ENCODE measurements at places on chromosomes 7 and 10. TPM values are rescaled to one million over a fixed set of nuclear protein-coding genes. Genes with fewer than 3 reads are reported as not detected.

DNA sequence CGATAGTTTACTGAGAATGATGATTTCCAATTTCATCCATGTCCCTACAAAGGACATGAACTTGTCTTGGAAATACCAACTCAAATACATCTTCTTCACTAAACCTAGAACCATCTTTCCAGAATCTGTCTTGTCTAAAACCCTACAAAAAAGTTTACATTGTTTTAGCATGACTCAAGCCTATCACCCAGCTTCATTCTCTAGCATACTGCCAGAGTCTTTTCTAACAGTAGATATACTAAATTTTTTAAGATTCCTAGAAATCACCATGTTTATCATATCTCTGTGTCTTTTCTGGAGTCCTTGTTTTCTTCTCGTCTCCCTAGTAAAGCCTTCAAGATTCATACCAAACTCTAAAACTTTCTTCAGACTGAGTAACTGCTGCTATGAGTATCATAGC, 129.7 kb downstream of the SEMA3E start:
- peaks cover 8% of the 10 kb centered on the region for H3K4me1 ChIP-seq
- H3K27ac ChIP-seq, result no peak overlapping the region
- H3K36me3 ChIP-seq, result no peaks in the 10 kb centered on the region
- no peaks in the 10 kb centered on the region for H3K27me3 ChIP-seq

DNA sequence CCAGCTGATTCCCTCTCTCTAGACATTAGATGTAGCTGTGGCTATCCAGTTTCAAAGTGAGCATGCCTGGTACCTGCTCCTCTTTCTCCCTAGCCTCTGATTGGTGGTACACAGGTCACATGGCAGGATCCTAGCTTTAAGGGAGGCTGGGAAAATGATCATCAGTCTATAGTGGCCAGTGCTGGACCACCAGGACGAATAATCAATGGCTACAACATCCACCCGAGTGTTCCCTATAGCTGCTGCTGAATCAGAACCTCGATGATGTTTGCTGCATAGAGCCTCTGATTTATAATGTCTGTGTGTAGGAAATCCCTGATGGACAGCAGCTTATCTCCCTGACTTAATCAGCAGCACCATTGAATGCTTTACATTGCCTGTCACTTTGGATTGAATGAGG, 28.9 kb upstream of the LMTK2 start:
- no peaks in the 10 kb centered on the region for H3K4me1 ChIP-seq
- no peak overlapping the region for H3K27ac ChIP-seq
- H3K4me3 ChIP-seq, result no peak overlapping the region
- no peaks in the 10 kb centered on the region for H3K27me3 ChIP-seq

- peak; percentile 89 for DNase-seq
- no peaks in the 10 kb centered on the region for H3K36me3 ChIP-seq
Measured at GRCh38 chr10:95601116-95601719, 40.0 kb upstream of the SORBS1 start.

APBB1IP gene
- total RNA-seq, result 0.16 TPM

- H3K36me3 ChIP-seq, result no peaks in the 10 kb centered on the region
- H3K27ac ChIP-seq, result no peak overlapping the region
- no peak for DNase-seq
Measured at GRCh38 chr10:44558521-44558920, 173.6 kb upstream of the CXCL12 start.

DNA sequence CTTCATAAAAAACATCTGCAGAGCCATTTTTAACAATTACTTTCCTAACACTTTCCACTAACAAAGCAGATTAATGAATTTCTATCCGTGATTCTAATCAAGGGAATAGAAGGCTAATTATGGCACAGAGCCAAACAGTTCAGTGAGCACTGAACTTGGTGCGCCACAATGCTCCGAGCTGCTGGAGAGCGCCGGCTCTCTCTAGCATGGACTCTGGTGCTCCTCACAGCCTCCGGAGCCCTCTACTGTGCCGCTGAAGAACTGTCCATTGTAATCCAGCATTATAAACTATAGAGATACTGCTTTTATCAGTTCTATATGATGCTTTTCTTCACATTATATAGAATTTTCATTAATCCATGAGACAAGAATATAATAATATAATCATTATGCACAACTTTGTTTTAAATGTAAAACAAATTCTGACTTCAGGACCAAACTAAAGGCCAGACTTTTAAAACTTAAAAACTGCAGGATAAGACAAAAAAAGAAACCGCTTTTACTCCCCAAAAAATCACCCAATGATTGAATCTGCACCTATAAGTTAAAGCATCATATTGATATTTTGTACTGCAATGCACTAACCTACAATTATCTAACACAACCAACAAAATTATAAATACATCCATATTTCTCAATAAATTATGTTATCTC, 123.6 kb downstream of the RNF32 start:
- H3K27ac ChIP-seq, result no peak overlapping the region
- H3K36me3 ChIP-seq, result no peaks in the 10 kb centered on the region
- H3K4me1 ChIP-seq, result peaks cover 20% of the 10 kb centered on the region

- no peaks in the 10 kb centered on the region for H3K27me3 ChIP-seq
- H3K4me3 ChIP-seq, result no peak overlapping the region
- H3K36me3 ChIP-seq, result no peaks in the 10 kb centered on the region
- peak; percentile 42 for DNase-seq
- no peak overlapping the region for H3K27ac ChIP-seq
Measured at GRCh38 chr10:76902949-76903348, 734.7 kb downstream of the KCNMA1 start.

- no peak for DNase-seq
- no peak overlapping the region for H3K4me3 ChIP-seq
- H3K27me3 ChIP-seq, result no peaks in the 10 kb centered on the region
Measured at GRCh38 chr7:29798422-29798821, 7.9 kb upstream of the WIPF3 start.

DNA sequence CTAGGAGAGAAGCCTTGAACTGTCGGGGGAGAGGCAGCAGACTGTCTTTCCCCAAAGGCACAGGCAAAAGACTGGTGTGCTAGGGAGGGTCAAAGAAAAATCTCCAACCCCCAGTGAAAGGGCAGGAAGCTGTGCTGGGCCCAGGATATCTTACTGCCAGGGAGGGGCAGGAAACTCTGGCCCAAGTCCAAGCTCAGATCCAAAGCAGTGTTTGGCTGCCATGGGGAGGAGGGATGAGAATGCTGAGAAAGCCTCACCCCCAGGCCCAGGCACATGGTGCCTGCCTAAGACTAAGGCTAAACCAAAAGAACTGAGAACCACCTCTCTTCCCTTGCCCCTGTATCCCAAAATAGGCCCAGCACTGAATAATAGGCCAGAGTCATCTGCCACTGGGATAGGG, 171.2 kb downstream of the PLPP4 start:
- H3K36me3 ChIP-seq, result no peaks in the 10 kb centered on the region
- H3K4me3 ChIP-seq, result no peak overlapping the region
- no peak for DNase-seq
- H3K27me3 ChIP-seq, result no peaks in the 10 kb centered on the region

GRCh38 chr10:6944436-6944835, 364.4 kb upstream of the PRKCQ start:
- no peaks in the 10 kb centered on the region for H3K4me1 ChIP-seq
- H3K27ac ChIP-seq, result no peak overlapping the region
- no peaks in the 10 kb centered on the region for H3K36me3 ChIP-seq
- H3K27me3 ChIP-seq, result no peaks in the 10 kb centered on the region
- H3K4me3 ChIP-seq, result no peak overlapping the region

POR gene
- total RNA-seq, result 162 TPM

DNA sequence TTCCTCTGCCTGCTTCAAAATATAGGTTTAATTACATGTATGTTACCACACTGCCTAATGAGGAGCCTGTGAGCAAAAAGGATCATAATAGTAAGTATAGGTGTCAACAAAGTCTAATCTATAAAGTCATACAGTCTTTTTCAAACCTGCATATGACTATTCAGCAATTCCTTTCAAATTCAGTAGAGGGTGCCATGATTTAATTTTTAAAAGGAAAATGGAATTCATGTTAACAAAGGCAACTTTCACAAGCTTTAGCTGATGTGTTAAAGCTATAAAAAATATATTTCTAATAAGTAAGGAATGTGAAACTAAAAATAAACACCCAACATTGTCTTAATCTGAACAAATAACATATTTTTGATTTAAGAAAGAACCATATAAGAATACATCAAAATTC, 52.1 kb downstream of the MPP7 start:
- no peaks in the 10 kb centered on the region for H3K36me3 ChIP-seq
- no peak overlapping the region for H3K4me3 ChIP-seq
- H3K4me1 ChIP-seq, result 0 out of 2 replicates have a peak, but pooled peaks cover 4% of the 10 kb centered on the region
- H3K27me3 ChIP-seq, result no peaks in the 10 kb centered on the region
- no peak for DNase-seq

- no peak overlapping the region for H3K4me3 ChIP-seq
- DNase-seq, result peak; percentile 13
- H3K27ac ChIP-seq, result no peak overlapping the region
Measured at GRCh38 chr7:31068006-31068675, 16.0 kb downstream of the ADCYAP1R1 start.

GRCh38 chr10:79159785-79160184, 91.0 kb downstream of the ZMIZ1 start:
- H3K36me3 ChIP-seq, result peaks cover 3% of the 10 kb centered on the region
- H3K27ac ChIP-seq, result peak overlapping the region; percentile 96
- no peak overlapping the region for H3K4me3 ChIP-seq
- DNase-seq, result no peak
- H3K27me3 ChIP-seq, result no peaks in the 10 kb centered on the region

DNA sequence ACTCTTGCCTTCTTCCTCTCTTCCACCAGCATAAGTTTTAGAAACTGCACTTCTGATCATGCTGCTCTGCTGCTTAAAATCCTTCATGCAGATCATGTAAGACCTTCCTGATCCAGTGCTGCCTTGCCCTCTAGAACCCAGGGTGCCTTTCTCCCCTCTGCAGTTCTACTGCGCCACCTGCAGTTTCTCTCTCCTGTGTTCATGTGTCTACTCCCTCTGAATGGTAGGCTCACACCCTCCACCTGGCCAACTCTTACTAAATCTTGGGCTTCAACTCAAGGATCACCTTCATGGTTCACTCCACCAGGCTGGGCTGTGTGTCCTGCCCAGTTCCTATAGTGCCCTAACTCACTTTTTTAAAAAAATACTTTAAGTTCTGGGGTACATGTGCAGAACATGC, 174.6 kb upstream of the ITGB1 start:
- no peaks in the 10 kb centered on the region for H3K27me3 ChIP-seq
- H3K27ac ChIP-seq, result no peak overlapping the region
- no peaks in the 10 kb centered on the region for H3K36me3 ChIP-seq
- peak; percentile 21 for DNase-seq
- H3K4me1 ChIP-seq, result no peaks in the 10 kb centered on the region

GRCh38 chr7:110677405-110677804, 413.5 kb upstream of the LRRN3 start:
- H3K4me1 ChIP-seq, result peaks cover 29% of the 10 kb centered on the region
- H3K36me3 ChIP-seq, result no peaks in the 10 kb centered on the region
- peak; percentile 80 for DNase-seq
- no peaks in the 10 kb centered on the region for H3K27me3 ChIP-seq

DNA sequence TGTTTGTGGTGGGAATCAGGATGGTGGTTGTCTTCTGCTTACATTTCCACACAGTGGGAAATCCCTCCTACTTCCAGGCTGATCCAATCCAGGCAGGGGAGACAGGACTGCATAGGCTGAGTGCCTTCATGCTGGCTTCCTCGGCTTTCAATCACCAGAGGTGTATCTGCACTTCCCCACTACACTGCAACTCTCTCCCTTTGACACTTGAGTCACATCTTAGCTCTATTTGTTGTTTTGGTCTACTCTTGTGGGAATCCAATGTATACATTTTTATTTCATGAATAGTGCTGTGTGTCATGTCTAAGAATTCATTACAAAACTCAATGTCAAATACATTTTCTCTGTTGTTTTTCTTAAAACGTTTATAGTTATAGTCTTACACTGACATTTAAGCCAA, 735.6 kb downstream of the XPNPEP1 start:
- H3K4me1 ChIP-seq, result no peaks in the 10 kb centered on the region
- no peaks in the 10 kb centered on the region for H3K36me3 ChIP-seq
- H3K4me3 ChIP-seq, result no peak overlapping the region
- H3K27ac ChIP-seq, result no peak overlapping the region
- no peaks in the 10 kb centered on the region for H3K27me3 ChIP-seq

DNA sequence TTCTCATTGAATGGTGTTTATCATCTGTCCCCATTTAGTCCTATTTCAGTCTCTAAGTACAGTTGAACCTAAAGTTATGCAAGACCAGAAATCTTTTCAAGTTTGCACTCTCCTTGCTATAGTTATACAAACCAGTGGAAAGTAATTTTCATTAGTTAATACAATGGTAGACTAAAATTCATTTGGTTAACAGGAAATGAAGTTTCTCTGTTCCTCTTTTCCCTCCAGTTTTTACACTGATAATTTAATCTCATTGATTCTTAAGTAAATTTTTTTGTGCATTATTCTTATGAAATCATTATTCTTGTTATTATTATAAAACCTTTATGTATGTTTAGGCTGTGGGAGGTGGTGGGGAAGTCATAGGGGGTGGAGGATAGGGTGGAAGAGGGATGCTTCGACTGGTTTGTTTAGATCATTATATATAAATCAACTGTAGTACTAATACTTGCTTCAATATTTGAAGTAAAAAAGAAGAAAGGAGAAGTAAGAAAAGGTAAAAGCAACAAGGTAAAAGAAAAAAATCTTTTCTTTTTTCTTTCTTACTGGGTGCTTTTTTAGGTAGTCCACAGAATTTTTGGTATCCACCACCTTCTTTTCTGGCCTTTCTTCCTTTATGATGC, 104.1 kb downstream of the GPR85 start:
- H3K4me3 ChIP-seq, result no peak overlapping the region
- no peaks in the 10 kb centered on the region for H3K4me1 ChIP-seq
- no peaks in the 10 kb centered on the region for H3K27me3 ChIP-seq
- H3K27ac ChIP-seq, result no peak overlapping the region

All from Caco-2 (cell line).